Left renal pelvis (tissue), 4 donors: ENCODE measurements at places on chromosomes 13 and 19. TPM values are rescaled to one million over a fixed set of nuclear protein-coding genes. Genes with fewer than 3 reads are reported as not detected.

ADAMTS10 gene
- 62.8 TPM for polyA plus RNA-seq

SHISA2 gene
- polyA plus RNA-seq, result 67.1 TPM

ATP4B gene
- 0.20 TPM for polyA plus RNA-seq

- DNase-seq, result no peak
These were observed 771.8 kb upstream of the SLITRK1 start for GRCh38 chr13:84653915-84654534.

GRCh38 chr19:876780-877314, 16.1 kb downstream of the MED16 start:
- no peak for DNase-seq

DNA sequence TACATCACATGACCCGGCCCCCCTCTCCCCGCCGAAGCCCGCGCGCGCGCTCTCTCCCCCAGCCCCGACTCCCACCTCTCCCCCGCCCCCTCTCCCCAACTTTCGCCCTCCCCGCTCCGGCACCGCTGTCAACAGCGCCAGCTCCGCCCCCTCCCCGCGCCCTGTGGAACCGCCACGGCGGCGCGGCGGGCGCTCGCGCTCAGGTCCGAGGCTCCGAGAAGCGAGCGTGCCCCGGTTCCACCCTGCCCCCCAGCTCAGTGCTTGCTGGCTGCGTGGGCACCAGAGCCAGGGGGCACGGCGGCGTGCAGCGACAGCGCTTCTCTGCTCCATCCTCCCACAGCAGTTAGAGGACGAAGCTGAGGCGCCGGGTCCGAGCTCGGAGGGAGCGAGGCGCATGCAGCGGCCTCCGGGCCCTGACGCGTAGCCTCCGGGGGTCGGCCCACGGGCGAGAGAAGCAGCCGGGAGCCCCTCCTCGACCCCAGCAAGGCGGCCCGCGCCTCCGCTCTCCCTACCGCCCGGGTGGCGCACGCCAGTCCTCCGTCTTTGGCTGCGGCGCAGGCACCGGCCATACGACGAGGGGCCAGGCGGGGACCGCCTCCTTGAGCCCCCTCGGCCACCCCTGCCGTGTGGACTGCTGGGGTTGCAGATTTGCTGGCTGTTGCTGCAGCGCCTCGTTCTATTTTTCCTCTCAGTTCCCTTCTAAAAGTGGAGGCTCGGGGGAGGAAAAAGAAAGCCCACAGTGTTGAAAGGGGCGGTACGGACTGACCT, 109.5 kb downstream of the KCNRG start:
- no peak for DNase-seq

- DNase-seq, result no peak
These were observed 8.7 kb upstream of the UBAC2 start for GRCh38 chr13:99191900-99192399.

- no peak for DNase-seq
These were observed at the start of gene NFIX for GRCh38 chr19:12994701-12995595. NFIX (plus strand) TSS chr19:12995475; CDS start chr19:12995838, 363 bp downstream.

DNA sequence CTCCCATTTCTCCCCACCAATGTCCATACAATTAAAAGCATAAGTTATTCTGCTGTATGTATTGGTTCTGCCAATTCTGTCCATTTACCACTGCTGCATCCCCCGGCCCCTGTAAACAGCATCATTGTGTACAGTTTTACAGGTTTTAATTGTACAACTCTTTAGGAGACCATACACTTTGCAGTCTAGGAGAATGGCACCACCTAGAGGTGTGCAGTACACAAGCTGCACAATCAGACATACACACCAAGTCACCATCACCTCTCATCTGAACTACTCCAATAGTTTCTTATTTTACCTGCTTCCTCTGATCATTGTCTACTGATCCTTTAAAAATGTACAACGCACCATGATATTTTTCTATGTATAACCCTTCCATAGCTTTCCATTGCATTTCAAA, 855.9 kb upstream of the KLHL1 start:
- DNase-seq, result no peak

DNA sequence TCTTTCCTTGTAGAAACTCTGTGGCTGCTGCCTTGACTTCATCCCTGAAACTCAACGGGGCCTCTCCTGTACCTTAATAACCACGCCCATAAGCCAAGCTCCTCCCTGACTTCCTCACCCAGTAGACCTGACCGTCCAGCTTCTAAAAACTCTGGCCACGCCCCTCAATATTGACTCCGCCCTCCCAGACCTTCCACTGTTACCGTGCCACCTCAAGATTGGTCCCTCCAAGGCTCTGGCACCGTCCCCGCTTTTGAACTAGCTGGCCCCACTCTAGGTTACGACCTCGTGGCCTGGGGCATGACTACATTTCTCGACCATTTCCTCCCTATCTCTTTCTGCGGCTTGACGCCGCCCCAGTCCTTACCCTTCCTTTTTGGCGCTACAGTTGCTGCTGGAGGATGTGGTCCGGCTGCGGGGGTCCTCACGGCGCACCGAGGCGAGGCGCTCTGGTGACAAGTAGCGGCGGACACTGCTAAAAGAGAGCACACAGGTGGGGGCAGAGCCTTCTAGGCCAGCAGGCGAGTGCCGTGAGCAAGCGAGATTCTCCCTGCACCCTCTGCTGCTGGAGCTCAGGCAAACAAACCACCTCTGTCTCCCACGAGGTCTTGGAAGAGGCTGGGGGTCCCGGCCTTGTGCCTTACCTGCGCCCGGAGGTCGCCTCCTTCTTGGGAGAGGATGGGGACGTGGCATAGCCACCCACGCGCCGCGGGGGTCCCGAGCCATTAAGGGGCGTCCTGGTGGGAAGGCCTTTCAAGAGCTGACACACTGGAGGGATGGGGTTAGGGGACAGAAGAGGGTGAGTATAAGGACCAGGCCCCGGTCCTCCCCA, 2.3 kb upstream of the EML2 start:
- no peak for DNase-seq
